G401 (cell line): ENCODE measurements at places on chromosomes 1 and 21.

GRCh38 chr1:88175631-88176226 is 508.3 kb upstream of the PKN2 start:
- DNase-seq = no peak

GRCh38 chr1:26363549-26364448 is 8.8 kb downstream of the ZNF683 start:
- DNase-seq = peak; percentile 32

GRCh38 chr1:39646232-39647081 is 7.0 kb upstream of the HEYL start:
- DNase-seq = no peak

DNA sequence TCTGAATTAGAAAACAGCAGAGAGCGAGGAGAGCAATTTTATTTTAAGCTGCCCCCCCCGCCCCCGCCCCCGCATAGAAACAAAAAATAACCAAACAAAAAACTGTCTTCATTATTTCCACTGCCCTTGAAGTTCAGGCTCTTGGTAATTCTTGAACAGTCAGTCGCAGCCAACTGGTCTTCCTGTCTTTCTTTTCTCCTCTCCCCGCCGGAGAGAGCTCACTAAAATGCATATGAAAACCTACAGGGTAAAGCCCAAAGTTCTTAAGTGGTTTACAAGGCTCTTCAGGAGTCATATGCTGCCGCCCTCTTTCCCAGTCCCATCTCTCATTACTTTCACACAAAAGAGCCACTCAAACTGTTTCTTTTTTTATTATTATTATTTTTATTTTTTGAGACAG is 1.1 kb upstream of the ANKRD35 start:
- DNase-seq = no peak

GRCh38 chr1:200867018-200867811 is 5.6 kb upstream of the GPR25 start:
- no peak for DNase-seq

- no peak for DNase-seq
Observed at GRCh38 chr1:180083164-180083563, 71.5 kb upstream of the QSOX1 start.

DNA sequence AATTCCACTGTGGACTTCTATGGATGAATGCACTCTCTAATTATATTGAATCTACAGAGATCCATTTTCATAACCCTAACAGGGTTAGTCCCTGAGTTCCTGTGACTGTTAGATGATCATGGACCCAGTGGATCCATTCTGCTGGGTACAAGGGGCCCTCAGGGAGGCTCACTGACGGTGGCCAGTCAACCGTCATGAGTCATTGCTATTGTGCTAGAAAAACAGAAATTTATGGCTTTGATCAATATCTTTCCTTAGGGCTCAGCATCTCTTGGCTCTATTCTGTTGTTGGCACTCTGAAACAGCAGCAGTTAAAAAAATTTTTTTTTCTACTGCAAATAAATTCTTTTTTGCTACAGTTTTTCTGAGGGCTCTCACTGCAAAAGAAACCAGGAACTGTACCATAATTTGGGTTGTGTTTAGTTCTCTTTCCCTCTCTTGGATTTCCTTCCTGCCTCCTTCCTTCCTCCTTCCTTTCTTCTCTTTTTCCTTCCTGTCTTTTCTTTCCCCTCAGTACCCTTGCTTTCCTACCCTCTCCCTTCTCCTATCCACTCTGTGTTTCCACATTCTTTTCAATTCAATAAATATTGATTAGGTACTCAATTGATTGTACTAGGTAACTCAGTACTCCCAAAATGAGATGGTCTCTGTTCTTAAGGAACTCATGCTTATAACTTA is 49.5 kb downstream of the UTP25 start:
- no peak for DNase-seq

GRCh38 chr1:31437433-31438037 is 24.5 kb downstream of the SERINC2 start:
- no peak for DNase-seq

DNA sequence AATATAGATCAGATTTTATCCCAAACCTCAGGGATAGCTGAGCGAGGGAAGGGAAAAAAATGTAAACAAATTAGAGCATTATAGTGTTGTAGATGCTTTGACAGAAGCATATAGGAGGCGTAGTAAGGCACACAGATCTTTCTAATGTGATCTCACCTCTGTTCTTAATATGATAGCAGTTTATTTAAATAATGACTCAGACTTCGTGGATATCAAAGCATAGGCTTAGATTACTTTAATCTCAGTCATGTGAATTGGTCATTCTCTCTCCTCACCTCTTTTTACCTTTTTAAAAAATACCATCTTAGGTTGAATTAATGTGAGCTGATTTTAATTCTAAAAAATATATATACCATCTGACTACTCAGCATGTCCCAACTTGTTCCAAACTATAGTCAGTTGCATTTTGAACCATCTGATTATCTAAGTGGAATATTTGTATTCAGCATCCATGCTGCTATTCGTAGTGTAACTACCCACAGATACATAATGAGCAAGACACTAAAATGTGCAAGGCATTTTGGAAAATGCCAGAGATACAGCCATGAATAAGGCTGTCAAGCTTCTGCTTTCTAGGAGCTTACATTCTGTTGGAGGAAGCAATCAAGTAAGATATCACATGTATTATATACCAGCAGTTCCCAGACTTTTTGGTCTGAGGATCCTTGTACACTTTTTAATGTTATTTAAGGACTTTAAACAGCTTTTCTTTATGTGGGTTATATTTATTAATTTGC is 76.7 kb downstream of the OSBPL9 start:
- no peak for DNase-seq

- no peak for DNase-seq
Observed at GRCh38 chr1:30879126-30879786, 29.3 kb downstream of the SDC3 start.

DNA sequence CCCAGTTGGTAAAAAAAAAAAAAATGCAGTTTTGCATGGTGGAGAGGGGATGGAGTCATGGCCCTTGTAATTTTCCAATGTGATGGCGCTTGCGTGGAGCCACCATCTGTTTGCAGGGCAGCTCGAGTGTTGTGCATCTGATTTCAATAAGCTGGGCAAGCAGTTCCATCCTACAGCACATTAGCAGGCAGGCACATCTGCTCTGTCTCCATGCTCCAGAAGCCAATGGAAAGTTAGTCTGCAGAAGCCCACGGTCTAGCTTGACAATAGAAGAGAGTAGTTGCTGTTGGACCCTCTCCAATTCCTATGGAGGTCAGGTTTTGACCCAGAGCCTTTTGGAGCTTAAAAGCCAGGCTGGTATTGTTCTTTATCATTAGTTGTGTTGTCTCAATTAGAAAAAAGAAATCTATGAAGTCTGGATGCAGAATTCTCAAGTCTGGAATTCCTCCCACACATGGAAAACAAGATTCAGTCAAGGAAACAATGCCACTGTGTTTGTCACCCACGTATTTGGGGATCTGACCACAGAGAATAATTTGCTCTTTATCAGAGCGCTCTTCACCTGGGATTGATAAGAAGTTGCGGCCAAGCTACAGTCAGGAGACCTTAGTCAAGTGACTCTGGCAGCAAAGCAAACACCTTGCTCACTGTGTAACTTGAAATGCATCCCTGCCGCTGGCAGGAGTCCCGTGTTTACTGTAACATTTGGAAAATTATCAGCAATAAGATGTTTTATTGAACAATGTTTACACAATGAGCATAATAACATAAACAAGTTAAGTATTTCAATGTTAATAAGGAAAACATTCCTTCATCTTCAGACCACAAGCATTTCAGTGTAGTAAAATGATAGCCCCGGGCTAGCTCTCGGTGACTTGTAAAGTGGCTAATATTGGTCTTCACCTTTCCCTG is 20.7 kb downstream of the NGF start:
- DNase-seq = no peak

- no peak for DNase-seq
Observed at GRCh38 chr21:15406791-15407190, 323.0 kb upstream of the USP25 start.

DNA sequence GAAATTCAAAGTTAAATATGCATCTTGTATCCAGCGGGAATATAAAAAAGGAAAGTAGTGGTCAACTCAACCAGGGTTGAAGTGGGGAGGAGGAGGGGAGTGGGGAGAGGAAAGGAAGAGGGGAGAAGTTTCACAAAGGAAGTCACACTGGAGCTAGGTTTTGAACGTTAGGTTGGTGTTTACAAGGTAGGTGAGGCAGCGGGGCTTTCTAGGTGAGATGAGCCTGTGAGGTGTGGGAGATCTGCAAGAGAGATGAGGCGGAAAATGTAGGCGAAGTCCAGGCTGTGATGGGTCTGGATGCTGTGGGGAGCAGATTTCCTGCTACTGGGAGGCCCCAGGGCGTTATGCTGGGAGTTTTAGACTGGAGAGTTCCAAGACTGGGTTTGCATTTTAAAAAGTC is 36.1 kb upstream of the IL20 start:
- no peak for DNase-seq

- no peak for DNase-seq
Observed at GRCh38 chr1:240099748-240100147, 8.1 kb downstream of the FMN2 start.

- no peak for DNase-seq
Observed at GRCh38 chr1:152169366-152170025, 10.5 kb upstream of the RPTN start.

GRCh38 chr1:6292102-6292501 is 31.2 kb upstream of the GPR153 start:
- DNase-seq = no peak
